T-cell (primary cell): ENCODE measurements at places on chromosomes 1 and 21. TPM values are rescaled to one million over a fixed set of nuclear protein-coding genes. Genes with fewer than 3 reads are reported as not detected.

OR2T29 gene
- total RNA-seq = not detected

TMED5 gene
- total RNA-seq = 40.9 TPM

LCE3E gene
- total RNA-seq = not detected

CCDC27 gene
- total RNA-seq = not detected

SPRR2F gene
- not detected for total RNA-seq

C1orf94 gene
- not detected for total RNA-seq

C1orf141 gene
- not detected for total RNA-seq

ACTL8 gene
- total RNA-seq = not detected

CR1L gene
- total RNA-seq = not detected

SLC2A5 gene
- total RNA-seq = 0.38 TPM

NOS1AP gene
- 0.09 TPM for total RNA-seq

MRPL55 gene
- 55.9 TPM for total RNA-seq

DNA sequence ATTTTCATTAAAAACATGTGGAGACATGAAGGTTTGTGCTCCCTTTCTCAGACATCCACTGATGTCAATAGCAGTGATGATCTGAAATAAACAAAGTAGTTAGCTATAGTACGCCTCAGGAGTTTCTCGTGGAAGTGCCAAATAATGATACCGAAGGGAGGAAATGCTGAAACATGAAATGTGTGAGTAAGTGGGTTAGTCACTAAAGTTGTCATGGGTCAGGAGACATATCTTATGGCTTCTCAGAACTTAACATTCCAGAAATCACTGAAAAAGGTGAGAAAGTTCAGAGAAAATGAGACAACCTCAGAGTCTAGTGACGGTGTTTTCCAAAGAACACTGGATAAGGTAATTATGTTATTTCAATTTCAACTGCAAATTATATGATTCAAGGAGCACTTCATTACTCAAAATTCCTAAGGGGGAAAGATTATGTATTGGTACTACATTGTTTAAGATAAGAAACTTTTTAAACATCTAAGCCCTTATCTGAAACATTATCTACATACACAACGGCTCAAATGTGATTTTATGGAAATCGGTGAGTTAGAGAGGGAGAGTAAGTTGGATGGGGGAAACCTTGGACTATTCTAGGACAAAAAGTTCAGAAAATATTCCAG lies 20.6 kb downstream of the NIBAN1 start:
- no peak for DNase-seq

DNA sequence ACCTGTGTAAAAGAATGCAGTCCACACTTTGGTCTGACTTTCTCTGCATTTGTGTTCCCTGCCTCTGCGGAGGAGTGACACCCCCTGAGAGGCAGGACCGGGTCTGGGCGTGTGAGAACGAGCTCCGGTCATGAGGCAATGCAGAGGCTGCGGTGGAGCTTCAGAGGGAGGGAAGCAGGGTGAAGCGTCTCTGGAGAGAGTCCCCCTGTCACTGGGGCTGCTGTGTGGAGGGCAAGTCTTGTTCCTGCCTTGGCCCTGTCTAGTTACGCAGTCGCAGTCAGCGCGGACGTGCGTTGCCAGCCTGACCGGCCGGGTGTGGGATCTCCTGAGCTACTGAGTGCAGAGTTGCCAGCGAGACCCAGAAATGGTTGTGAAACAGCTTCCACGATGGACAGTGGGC lies 48.5 kb downstream of the BACE2 start:
- DNase-seq = no peak

- DNase-seq = no peak
These were observed 43.6 kb upstream of the GRHL3 start for GRCh38 chr1:24275510-24275909.

- DNase-seq = no peak
These were observed 9.4 kb upstream of the NEK2 start for GRCh38 chr1:211684791-211685190.

DNA sequence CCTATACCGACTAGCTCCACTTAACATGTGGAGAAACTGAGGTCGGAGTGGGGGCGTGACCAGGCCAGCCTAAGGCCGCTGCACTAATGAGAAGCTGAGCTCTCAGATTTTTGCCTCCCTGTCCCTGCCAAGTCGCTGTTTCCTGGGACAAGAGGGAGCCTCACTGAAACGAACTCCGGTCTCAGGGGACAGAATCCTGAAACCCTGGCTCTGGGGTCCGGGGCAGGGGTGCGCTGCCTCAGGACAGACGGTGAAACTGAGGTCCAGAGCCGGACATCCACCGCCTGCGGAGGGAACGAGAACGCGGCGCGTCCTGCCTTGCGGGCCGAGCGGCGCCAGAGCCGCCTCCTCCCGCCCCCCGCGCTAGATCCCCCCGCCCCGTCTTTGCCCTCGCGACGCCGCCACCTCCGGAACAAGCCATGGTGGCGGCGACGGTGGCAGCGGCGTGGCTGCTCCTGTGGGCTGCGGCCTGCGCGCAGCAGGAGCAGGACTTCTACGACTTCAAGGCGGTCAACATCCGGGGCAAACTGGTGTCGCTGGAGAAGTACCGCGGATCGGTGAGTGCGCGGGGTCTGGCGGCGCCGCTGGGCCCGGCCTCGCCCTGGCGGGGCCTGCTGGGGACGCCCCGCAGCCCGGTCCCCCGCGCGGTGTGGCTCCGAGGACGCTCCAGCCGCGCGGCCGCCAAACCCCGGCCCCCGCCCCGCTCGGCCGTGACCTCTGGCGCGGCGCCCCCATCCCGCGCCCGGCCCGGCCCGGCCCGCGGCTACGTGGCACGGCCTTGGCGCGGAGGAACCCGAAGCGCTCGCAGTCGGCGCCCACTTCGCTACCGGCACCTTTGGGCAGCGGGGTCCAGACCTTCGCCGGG lies at the start of gene GPX7:
Gene GPX7 (plus strand): TSS at position 381 of the 865 bp plus-strand sequence. CDS start 39 bp downstream, at position 420.
- peak; percentile 62 for DNase-seq

DNA sequence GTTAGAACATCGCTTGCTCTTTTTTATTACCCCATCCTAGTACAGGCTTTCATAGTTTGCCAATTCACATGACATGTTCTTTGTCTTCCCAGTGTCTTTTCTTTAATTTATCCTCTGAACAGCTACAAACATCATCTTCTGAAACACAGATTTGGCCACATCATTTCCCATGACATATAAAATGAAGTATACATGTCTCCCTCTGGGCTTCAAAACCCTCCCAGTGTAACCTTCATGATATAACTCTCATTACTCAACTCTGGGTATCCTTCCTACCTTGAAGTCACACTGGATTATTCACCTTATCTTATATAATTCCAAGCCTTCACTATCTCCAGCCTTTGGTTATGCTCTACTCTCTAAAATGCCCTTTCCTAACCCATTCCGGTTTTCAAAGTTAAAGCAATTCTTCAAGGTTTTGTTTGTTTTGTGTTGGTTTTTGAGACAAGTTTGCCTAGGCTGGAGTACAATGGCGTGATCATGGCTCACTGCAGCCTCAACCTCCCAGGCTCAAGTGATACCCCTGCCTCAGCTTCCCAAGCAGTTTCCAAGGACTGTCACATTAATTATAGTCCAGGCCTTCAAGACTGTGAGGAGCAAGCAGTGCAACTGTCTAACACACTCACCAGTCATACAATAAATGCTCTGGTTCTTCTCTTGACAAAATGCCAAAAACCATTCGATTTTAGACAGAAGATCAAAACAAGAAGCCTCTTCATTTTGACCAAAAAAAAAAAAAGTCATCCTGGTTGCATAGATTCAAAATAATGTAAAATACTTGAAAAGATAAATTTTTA lies 5.8 kb downstream of the RGS1 start:
- no peak for DNase-seq

- DNase-seq = no peak
These were observed at the start of gene PRKAA2 for GRCh38 chr1:56644919-56645676. Gene PRKAA2 (plus strand): TSS chr1:56645314. CDS start chr1:56645388, 74 bp downstream.

- no peak for DNase-seq
These were observed 95.5 kb upstream of the TMPRSS2 start for GRCh38 chr21:41603476-41603875.

- DNase-seq = no peak
These were observed 139.3 kb upstream of the IPO9 start for GRCh38 chr1:201689647-201690046.

- no peak for DNase-seq
These were observed 85.3 kb downstream of the DISP3 start for GRCh38 chr1:11564237-11564636.

DNA sequence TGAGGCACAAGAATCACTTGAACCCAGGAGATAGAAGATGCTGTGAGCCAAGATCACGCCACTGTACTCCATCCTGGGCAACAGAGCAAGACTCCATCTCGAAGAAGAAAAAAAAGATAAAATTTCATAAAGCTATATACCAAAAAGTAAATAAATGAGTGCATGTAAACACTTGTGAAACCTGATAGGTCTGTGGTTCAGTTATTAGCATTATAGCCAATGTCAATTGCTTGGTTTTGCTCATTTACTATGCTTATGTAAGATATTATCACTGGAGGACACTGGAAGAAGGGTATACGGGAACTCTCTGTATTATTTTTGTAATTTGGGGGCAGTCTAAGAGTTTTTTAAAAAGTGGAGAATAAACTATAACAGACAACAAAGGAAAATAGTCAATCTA lies 17.7 kb upstream of the TAL1 start:
- DNase-seq = no peak

DNA sequence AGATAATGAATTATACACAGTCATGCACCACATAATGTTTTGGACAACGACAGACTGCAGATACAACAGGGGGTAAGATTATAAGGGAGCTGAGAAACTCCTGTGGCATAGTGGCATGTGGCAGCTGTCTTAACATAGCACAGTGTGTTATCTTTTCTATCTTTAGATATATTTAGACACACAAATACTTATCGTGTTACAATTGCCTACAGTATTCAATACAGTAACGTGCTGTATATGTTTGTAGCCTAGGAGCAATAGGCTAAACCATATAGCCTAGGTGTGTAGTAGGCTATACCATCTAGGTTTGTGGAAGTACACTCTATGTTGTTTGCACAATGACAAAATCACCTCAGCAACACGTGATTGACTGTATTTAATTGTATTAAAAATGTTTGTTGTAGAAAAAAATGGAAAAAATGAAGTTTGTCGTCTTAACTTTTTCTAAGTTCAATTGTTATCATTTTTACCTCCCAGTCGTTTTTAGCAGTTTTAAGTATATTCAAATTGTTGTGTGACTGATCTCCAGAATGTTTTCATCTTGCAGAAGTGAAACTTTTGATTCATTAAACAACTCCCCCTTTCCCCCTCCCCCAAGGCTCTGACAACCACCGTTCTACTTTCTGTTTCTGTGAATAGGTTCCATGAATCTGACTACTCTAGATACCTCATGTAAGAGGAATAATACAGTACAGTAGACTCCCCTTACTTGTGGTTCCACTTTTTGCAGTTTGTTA lies 351.0 kb upstream of the B3GALT2 start:
- peak; percentile 21 for DNase-seq

- DNase-seq = no peak
These were observed 26.3 kb downstream of the SAMD13 start for GRCh38 chr1:84327830-84328229.

GRCh38 chr1:173424782-173425407 lies 52.2 kb upstream of the PRDX6 start:
- no peak for DNase-seq

DNA sequence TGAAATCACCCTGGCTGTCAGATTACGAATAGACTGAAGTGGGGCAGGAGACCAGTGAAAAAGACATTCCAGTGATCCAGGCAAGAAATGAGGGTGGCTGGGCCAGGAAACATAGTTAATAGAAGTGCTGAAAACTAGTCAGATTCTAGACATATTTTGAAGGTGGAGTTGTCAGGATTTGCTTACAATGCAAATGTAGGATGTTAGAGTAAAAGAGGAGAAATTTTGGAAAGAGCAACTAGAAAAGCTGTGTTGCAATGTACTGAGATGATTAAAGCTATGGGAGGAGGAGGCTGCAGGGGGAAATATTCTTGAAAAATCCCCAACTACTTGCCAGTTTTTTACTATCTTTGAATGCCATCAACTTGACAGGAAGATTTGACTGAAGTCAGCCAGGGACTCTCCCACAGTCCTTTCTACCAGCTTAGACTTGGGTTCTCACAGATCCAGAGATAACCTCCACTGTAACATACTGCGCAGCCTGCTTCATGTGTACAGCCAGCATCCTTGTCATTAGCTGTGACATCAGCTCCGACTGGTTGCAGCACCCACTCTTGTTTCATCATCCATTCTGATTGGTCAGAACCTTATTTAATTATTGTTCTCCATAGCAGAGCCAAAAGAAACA lies 109.7 kb downstream of the TSEN15 start:
- no peak for DNase-seq
